ENCODE measurements at places on chromosomes 11 and 22. TPM values are rescaled to one million over a fixed set of nuclear protein-coding genes. Genes with fewer than 3 reads are reported as not detected.
A peak's percentile ranks its signal among the peaks of the same experiment; 100 is the strongest.

- DNase-seq: no peak
Measured at GRCh38 chr11:103920449-103920848, 116.0 kb upstream of the DDI1 start.

- DNase-seq: no peak
Measured at GRCh38 chr11:99934008-99934407, 753.1 kb upstream of the ARHGAP42 start.

DNA sequence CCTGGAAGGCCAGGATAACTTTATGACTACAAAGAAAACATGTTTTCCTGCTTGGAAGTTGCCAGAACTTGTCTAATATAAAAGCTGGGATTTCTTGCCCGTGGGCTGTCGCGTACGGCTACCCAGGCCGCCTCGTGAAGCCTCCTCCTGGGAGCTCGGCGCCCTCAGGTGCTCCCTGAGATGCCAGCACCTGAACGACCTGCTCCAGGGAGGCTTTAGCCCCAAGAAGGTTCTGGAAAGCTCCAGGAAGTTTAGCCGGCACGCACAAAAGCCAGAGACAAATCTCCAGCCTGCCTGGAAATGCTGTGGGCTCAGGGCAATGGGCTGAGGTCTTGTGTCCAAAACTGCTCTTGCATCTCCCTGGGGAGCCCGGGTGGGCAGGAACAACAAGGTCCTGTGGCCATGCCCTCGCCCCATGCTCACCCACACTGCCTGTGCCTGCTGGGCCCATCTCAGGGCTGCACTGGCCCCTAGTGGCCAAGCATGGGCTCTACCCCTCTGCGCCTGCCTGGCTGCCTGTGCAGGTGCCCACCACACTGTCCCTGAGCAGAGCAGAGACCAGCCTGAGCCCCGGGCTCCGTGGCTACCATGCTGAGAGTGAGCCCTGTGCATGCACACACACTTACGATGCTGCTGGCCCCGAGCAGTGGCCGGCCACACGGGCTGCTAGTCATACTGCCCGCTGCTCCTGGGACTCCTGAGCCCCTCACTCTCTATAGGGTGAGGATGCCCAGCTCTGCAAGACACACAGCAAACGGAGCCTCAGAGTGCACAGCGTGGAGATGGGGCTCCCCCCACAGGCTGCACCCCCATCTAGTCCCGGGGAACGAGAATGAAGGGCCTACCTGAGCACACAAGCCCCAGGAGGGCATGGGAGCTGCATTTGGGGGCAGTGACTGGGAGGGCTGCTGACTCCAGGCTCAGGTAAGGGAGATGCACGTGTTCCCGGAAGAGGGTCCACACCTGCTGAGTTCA is 4.9 kb upstream of the CELSR1 start:
- peak; percentile 90 for DNase-seq

Gene PATE4
- not detected for total RNA-seq

- no peak for DNase-seq
Measured at GRCh38 chr11:33162831-33163230, 1.6 kb upstream of the CSTF3 start.

DNA sequence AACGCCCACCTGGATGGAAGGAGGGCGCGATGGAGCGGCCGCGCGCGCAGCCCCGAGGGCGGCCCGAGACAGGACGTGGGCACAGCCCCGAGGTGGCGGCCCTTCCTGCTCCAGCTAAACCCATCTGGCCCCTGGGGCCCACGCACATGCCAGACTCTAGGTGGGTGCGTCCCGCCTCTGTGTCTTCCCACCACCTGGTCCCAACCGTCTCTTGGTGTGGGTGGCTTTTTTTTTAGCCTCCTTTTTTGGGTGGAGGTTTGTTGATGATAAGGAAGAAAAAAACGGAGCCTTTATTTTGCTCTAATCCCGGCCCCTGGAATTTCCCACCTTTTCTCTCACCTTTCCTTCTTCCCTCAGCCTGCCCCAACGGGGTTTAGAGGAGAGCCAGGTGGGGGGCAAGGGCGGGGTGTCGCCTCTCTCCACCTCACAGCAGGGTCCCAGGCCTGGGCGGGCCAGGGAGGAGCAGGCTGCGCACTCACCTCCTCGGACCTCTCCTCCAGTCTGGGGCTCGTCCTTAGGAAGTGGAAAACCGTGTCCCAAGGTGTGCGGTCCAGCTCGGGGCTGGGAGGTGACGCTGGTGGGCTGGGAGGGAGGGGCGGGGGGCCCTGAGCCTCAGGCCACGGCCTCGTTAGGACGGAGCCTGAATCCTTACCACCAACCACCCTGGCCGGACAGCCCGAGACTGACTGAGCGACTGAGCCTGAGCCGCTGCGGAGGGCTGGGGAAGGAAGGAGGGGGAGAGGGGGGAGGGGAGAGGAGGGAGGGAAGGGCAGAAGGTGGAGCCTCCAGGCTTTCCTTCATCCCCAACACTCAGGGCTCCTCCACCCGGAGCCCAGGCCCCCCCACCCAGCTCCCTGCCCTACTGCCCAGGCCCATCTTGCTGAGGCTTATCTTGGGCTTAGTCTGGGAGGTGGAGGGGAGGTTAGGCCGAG is at the start of gene SOX10:
Gene SOX10, minus strand, starts transcription at position 696 of the 932 bp plus-strand sequence. CDS start 771 bp downstream, outside the sequence.
- no peak for DNase-seq

Gene OR6T1
- not detected for total RNA-seq

Gene C1QTNF5
- total RNA-seq: 2.2 TPM

DNA sequence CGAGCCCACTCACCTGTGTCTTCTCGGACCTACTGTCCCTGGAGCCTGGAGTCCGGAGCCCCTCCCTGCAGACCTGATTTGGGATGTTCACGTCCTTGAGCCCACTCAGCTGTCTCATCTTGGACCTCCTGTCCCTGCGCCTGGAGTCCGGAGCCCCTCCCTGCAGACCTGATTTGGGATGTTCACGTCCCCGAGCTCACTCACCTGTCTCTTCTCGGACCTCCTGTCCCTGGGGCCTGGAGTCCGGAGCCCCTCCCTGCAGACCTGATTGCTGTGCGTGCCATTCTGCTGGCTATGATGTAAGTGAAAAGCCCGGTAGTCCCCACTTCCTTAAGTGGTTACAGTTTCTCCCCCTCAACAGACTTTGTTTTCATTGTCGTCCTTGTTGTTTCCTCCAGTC is 867.1 kb downstream of the BRD1 start:
- DNase-seq: no peak

DNA sequence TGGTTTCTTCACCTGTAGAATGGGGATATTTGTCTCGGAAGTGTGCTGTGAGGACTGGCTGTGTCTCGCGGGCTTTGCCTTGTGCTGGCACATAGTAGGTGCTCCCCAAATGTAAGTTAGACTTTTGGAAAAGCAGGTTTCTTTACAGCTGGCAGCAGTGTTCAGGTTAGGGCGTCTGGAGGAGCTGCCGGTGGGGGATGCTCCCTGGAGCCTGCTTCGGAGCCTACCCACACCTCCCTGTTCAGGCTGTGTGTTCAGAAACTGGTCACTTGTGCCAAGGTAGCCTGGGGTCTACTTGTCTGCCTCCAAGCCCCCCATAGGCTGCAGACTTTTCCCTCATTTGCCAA is 60.0 kb downstream of the OTOG start:
- DNase-seq: no peak

Gene EFCAB6
- total RNA-seq: 1.5 TPM

GRCh38 chr11:8286886-8287285 is 23.2 kb upstream of the LMO1 start:
- peak; percentile 13 for DNase-seq

Gene DMC1
- 7.1 TPM for total RNA-seq

DNA sequence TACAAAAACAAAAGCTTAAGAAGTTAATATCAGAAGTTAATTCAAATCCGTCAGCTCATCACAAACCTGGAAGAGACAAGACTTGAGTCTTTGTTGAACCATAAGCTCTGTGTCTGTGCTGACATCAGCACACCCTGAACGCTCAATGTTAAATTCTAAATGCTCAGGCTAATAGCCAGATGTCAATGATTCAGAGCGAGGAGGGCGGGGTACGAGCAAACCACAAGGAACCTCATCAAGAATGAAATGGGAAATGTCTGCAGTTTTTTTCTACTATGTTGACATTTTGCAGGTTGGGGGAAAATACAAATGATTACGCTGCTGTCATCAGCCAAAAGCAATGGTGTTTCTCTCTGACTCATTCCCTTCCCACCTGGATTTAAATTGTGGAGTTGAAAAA is 1057.2 kb downstream of the NTM start:
- no peak for DNase-seq

- no peak for DNase-seq
Measured at GRCh38 chr11:102639656-102640055, 14.5 kb upstream of the MMP20 start.

DNA sequence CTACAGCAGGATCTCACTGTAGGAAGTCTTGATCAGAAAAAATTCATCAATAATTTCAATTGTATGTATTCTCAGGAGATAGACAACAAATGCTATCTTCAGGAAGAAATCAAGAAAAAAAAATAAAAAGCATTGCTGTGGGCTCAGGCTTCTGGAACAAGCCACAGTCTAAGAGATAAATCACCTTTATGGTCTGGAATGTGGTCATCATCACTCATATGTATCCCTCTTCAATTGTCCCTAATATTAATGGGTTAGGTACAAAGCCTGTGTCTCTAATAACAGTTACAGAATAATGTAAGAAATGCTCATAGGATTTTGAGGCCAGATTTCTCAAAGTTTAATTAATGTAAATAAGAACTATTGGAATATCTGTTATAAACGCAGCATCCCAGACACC is 305.9 kb upstream of the ANO3 start:
- no peak for DNase-seq

Gene KRTAP5-2
- not detected for total RNA-seq

Gene CARNS1
- total RNA-seq: 1.1 TPM

DNA sequence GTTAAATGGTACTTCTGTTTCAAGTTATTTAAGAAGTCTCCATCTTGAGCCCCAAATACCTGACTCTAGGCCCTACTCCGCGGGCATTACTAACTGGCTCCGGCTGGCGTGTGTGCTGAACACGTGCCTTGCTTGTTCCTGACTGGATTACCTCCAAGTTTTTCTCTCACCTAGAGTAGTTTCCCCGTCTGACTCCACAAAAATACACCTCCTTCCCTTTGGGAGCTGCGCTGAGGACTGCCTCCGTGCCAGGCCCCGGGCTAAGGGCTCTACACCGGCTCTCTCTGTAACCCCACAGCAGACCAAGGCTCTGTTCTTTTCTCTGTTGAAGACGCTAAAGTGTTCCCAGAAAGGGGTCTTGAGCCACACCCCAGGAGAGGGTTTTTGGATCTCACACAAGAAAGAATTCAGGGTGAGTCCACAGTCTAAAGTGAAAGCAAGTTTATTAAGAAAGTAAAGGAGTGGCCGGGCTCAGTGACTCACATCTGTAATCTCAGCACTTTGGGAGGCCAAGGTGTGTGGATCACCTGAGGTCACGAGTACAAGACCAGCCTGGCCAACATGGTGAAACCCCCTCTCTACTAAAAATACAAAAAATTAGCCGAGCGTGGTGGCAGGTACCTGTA is 61.8 kb downstream of the ANO1 start:
- no peak for DNase-seq

DNA sequence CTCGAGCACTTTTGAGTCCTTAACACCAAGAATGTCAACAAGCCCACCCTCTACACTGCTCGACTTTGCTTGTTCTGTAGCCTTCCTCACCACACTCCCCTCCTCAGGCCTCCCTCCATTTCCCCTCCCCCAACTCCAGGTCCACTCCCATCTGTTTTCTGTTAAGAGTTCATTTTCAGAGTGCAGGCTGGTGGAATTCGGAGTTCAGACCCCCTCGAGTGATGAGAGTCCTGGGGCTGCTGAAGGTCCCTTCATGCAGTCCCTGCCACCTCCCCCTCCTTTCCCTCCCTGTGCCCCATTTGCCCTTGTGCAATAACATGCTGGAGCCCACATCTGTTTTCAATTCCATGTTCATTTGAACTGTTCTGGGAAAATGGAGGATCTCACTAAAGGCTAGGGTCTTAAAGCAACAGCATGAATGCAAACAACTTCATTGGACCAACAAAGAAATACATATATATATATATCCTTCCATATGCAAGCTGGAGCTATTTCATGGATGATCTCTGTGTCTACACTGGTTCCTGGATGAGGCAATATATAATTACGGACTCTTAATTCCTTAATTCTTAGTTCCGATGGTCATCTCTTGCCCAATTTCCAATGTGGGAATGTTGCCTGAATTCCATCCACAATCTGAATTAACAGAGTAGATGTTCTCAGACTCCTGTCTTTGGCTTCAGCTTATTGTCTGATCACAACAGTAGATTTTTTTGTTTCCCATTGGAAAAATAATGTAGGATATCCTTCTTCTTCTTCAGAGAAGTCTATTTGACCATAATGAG is 340.4 kb downstream of the ETS1 start:
- DNase-seq: no peak

Gene SLC37A2
- total RNA-seq: 1.1 TPM

DNA sequence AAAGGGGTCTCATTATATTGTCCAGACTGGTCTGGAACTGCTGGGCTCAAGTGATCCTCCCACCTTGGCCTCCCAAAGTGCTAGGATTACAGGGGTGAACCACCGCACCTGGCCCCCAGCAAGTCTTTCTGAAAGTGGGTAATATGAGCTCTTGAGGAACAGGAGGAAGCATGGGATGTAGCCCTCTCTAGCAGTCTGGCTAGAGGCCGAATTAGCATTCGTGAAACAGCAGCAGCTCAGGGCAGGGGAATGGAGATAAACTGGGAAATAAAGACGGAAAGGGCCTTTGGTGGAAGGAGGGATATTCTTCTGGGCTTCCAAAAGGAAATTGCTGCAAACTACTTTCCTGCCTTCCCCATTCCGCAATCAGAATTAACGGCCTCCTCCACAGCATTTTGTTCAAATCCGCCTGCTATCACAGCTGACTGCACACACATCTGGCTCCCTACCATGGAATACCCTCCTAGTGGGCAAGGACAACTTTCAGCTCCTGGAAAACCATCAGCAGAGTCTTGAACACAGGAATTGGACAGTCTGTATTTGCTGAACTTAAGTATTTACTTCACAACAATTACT is 44.3 kb downstream of the MICAL3 start:
- DNase-seq: no peak

GRCh38 chr22:39150848-39151215 is 1.6 kb downstream of the CBX7 start:
- DNase-seq: no peak

- no peak for DNase-seq
Measured at GRCh38 chr11:7551571-7551970, 37.8 kb downstream of the PPFIBP2 start.

GRCh38 chr11:32881286-32881685 is 11.3 kb upstream of the QSER1 start:
- DNase-seq: no peak

DNA sequence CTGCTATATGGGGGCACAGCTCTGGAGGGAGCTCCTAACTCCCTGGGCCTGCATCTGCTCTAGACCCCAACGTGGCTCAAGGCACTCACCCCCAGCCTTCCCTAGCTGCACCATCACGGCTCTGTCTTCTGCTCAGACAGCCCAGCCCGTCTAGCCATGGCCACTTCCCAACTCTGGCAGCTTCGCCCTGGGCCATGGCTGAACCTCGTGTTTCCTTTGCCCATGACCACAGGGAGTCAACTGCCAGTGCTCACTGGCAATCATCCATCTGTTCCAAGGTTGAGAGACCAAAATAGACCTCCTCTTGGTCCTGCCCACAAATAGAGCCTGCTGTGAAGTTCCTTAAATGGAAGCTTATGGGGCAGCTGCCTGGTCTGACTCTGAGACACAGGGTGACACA is 5.4 kb downstream of the LMO1 start:
- DNase-seq: no peak

- DNase-seq: peak; percentile 76
Measured at GRCh38 chr11:120182790-120183491, 27.9 kb upstream of the OAF start.

Gene PTPN5
- total RNA-seq: 8.4 TPM
